Dermis blood vessel endothelial cell (primary cell): ENCODE measurements at places on chromosomes 6 and 20. TPM values are rescaled to one million over a fixed set of nuclear protein-coding genes. Genes with fewer than 3 reads are reported as not detected.

GRCh38 chr6:75621846-75622245 is 20.2 kb downstream of the SENP6 start:
- DNase-seq: no peak

GRCh38 chr6:19866173-19866984 is 29.2 kb downstream of the ID4 start:
- no peak for DNase-seq

DNA sequence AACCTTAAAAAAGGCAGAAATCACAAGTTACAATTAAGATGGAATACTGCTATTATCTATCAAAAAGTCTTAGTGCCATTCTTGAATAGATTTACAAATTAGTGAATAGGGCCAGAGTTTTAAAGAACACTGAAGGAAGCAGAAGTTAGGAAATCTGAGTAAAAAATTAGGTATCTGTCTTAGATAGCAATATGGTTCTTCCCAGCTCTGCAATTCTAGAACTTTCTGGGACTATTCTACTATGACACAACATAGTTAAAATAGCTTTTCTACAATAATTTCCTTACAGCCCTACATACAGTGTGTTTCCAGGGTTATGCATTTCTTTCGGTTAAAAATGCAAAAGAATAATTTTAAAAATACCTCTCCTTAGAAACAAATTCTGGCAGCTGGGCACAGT is 18.2 kb downstream of the IFNGR1 start:
- no peak for DNase-seq

GRCh38 chr6:40543146-40543545 is 44.0 kb downstream of the LRFN2 start:
- DNase-seq: no peak

DNA sequence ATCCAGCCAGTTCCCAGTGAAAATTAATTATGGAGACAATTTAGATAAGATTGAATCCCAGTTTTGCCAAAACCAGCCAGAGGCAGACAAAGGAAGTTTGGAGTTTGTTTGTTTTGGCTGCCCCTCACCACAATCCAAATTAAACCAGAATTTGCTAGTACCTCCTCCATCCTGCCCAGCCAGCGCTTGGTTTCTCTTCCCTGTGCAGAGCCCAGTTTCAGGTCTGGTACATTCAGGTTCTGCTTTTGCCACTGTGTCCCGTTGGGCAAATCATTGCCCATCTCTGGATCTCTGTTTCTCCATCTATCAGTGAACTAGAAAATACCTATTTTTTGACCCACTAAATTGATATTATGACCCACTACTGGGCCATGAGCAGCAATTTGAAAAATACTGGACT is 26.4 kb downstream of the FOXP4 start:
- no peak for DNase-seq

DNA sequence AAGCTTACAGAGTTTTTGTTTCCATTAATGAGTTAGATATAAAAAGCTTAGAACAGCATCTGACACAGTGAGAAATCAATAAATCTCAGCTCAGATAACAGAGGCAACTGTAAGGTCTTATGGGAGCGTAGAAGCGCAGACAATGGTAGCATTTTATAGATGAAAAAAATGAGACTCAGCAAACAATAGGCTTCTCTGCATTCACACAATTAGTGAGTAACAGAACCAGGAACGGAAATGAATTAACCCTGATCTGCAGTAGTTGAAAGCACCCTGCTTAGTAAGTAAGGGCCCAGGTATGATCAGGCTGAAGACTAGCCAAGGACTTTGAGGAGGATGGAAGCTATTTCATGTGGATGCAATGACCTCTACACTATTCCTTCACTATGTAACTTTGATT is 147.2 kb upstream of the EYA4 start:
- DNase-seq: no peak

MUC22 gene
- total RNA-seq: not detected in 2 replicates
